Parietal lobe (tissue), 2 donors: ENCODE measurements at places on chromosomes 6 and 20. TPM values are rescaled to one million over a fixed set of nuclear protein-coding genes. Genes with fewer than 3 reads are reported as not detected.

BHLHE23 gene
- total RNA-seq = 0.94 TPM

TP53TG5 gene
- total RNA-seq = 1.9 TPM

RBL1 gene
- total RNA-seq = 25.0 TPM

SLC17A4 gene
- 0.31 TPM for total RNA-seq

MUC22 gene
- total RNA-seq = not detected

RIPPLY2 gene
- total RNA-seq = 11.3 TPM

HLA-DOA gene
- total RNA-seq = 0.31 TPM

C6orf52 gene
- total RNA-seq = not detected

FNDC11 gene
- total RNA-seq = 4.1 TPM

SLC17A1 gene
- total RNA-seq = not detected

SIRT5 gene
- 24.4 TPM for total RNA-seq

CGA gene
- not detected for total RNA-seq

SLPI gene
- total RNA-seq = not detected

VSTM2L gene
- 50.7 TPM for total RNA-seq

ZNF831 gene
- not detected for total RNA-seq

SLC4A11 gene
- not detected for total RNA-seq

OOEP gene
- not detected for total RNA-seq

ABHD16B gene
- not detected for total RNA-seq

DDRGK1 gene
- total RNA-seq = 40.4 TPM

EGFL8 gene
- total RNA-seq = 5.9 TPM

RRBP1 gene
- 7.5 TPM for total RNA-seq

FERMT1 gene
- total RNA-seq = 2.8 TPM

MAS1 gene
- 0.31 TPM for total RNA-seq

TINAG gene
- not detected for total RNA-seq

DEFB132 gene
- total RNA-seq = not detected

NKX2-2 gene
- 0.31 TPM for total RNA-seq

FOXA2 gene
- total RNA-seq = not detected

TMC2 gene
- 7.5 TPM for total RNA-seq

LHFPL5 gene
- total RNA-seq = 1.6 TPM

CCN2 gene
- total RNA-seq = 5.6 TPM

THEMIS gene
- 0.31 TPM for total RNA-seq

RAET1L gene
- not detected for total RNA-seq

MLN gene
- total RNA-seq = not detected

SAMD5 gene
- total RNA-seq = 22.5 TPM

HMGCLL1 gene
- total RNA-seq = 43.5 TPM

SYCP2 gene
- total RNA-seq = 5.3 TPM

ZNF334 gene
- 37.6 TPM for total RNA-seq

TRAM2 gene
- total RNA-seq = 2.5 TPM

LST1 gene
- not detected for total RNA-seq

TSPYL1 gene
- total RNA-seq = 108 TPM

TCF15 gene
- not detected for total RNA-seq

MEA1 gene
- total RNA-seq = 27.9 TPM

PLN gene
- total RNA-seq = not detected

SMOC2 gene
- 1.3 TPM for total RNA-seq
